Activated CD8-positive, alpha-beta memory T cell treated with anti-CD3 and anti-CD28 coated beads for 36 hours (primary cell): ENCODE measurements at places on chromosomes 2 and 18. TPM values are rescaled to one million over a fixed set of nuclear protein-coding genes. Genes with fewer than 3 reads are reported as not detected.

The TEX44 gene
- total RNA-seq: not detected

The TNFAIP6 gene
- total RNA-seq: not detected

The APOB gene
- total RNA-seq: not detected

The EDAR gene
- 0.04 TPM for total RNA-seq

The ABCB11 gene
- not detected for total RNA-seq
